ENCODE measurements at places on chromosomes 12 and 14.

- no peak for DNase-seq
Measured at GRCh38 chr14:35304812-35305462, 12.8 kb downstream of the PSMA6 start.

- no peak for DNase-seq
Measured at GRCh38 chr14:71103662-71104484, 196.6 kb downstream of the PCNX1 start.

DNA sequence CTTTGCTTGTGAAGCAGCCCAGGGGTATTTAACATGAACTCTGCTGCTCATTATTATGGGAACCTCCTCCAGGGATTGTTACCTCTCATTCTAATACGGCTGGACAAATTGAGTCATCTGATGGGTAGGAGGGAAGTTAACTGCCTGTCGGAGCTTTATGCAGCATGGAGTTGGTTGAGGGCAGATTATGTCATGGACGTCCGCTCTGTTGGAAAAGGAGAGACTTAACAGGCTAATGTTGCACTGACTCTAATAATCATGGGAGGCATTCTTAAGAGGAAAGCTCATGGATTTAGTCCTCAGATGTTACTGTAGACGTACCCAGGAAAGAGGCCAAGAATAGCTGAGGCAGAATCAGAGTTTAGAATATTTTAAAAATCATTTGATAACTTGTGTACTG, 9.9 kb downstream of the POP5 start:
- no peak for DNase-seq

DNA sequence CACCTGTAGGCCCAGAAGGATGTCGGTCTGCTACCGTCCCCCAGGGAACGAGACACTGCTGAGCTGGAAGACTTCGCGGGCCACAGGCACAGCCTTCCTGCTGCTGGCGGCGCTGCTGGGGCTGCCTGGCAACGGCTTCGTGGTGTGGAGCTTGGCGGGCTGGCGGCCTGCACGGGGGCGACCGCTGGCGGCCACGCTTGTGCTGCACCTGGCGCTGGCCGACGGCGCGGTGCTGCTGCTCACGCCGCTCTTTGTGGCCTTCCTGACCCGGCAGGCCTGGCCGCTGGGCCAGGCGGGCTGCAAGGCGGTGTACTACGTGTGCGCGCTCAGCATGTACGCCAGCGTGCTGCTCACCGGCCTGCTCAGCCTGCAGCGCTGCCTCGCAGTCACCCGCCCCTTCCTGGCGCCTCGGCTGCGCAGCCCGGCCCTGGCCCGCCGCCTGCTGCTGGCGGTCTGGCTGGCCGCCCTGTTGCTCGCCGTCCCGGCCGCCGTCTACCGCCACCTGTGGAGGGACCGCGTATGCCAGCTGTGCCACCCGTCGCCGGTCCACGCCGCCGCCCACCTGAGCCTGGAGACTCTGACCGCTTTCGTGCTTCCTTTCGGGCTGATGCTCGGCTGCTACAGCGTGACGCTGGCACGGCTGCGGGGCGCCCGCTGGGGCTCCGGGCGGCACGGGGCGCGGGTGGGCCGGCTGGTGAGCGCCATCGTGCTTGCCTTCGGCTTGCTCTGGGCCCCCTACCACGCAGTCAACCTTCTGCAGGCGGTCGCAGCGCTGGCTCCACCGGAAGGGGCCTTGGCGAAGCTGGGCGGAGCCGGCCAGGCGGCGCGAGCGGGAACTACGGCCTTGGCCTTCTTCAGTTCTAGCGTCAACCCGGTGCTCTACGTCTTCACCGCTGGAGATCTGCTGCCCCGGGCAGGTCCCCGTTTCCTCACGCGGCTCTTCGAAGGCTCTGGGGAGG, at the start of gene LTB4R:
LTB4R (plus strand) TSS at position 857 of the 959 bp plus-strand sequence. CDS start 4,150 bp downstream, outside the sequence.
- peak; percentile 84 for DNase-seq

- DNase-seq: no peak
Measured at GRCh38 chr12:30913323-30913722, 13.2 kb upstream of the TSPAN11 start.

- DNase-seq: no peak
Measured at GRCh38 chr12:19014240-19014639, 115.3 kb upstream of the PLEKHA5 start.

DNA sequence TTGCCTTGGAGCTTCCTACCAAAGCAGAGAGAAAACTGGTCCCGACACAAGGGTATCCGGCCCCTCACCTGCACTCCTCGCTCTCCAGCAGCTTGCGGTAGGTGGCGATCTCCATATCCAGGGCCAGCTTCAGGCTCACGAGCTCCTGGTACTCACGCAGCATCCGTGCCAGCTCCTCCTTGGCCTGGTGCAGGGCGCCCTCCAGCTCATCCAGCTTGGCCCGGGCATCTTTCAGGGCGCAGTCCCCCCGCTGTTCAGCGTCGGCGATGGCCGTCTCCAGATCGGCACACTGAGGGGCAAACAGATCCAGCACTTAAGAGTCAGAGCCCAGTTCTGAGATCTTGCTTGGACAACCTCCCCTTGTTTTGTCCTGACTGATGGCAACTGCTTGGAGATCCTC, 13.7 kb downstream of the KRT72 start:
- DNase-seq: no peak

- no peak for DNase-seq
Measured at GRCh38 chr12:50568338-50569091, 63.7 kb downstream of the DIP2B start.

- no peak for DNase-seq
Measured at GRCh38 chr12:31326736-31327659, 1.0 kb upstream of the SINHCAF start.

- DNase-seq: no peak
Measured at GRCh38 chr14:72516936-72517700, 376.8 kb downstream of the DPF3 start.

- no peak for DNase-seq
Measured at GRCh38 chr12:40829738-40830144, 137.5 kb downstream of the CNTN1 start.
